ENCODE measurements at places on chromosomes 2 and 18.

DNA sequence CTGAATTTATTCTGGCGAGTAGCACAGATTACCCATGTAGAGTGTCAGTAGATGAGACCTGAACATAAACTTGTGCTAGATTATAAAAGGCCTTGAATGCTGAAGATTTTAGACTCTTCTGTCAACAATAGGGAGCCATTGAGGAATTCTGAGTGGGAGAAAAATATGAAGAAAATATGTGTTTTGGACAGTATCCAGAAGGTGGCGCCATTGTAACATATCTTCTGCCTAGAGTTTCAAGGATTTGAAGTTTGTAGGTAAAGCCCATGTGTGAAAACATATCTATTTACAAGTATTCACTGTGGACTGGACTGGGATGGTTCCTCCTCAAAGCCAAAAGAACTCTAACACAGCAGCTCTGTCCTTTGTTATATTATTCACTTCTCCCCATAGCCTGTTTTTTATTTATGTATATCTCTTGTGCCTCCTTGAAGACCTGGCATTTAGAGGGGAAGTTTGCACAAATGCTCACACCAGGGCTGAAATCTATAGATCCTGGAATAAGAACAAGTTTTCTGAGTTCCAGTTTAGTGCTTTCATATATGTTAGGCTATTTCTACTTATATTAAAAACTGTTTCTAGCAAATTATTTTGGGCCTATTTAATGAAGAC, 124.9 kb downstream of the RDH14 start:
- peak; percentile 46 for DNase-seq

DNA sequence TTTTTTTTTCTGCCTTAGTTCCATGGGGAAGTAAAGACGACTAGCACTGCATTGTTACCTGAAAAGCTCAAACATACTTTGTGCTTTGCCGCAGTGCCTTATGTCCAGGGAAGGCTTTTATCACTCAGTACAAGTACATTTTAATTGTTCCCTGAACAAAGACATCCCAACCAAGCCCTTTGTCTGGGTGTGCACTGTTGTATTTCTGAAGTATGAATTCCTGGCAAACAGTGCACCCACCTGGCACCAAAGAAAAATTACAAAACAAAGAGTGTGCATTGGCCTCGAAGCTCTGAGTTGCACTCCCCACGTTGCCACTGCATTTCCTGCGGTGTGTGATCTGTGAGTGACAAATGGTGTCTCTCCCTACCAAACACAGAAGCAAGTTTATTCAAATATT, 858.5 kb upstream of the PIK3C3 start:
- DNase-seq: peak; percentile 33

DNA sequence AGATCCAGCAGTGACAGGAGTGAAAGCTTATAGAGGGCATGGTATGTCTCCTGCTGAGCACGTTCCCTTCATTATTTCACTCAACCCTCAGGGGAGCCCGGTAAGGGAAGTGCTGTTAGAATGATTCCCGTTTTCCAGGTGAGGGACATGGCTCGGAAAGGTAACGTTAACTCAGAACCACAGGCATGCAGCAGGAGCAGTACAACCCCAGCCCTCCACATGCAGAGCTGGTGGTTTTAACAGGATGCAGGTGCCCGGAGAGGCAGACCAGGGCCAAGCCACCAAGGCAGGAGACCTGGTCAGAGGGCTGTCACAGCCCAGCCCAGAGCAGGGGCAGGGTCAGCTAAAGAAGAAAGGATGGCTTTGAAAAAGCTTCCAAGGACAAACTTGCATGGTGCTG, 268.5 kb downstream of the SH3BP4 start:
- no peak for DNase-seq

DNA sequence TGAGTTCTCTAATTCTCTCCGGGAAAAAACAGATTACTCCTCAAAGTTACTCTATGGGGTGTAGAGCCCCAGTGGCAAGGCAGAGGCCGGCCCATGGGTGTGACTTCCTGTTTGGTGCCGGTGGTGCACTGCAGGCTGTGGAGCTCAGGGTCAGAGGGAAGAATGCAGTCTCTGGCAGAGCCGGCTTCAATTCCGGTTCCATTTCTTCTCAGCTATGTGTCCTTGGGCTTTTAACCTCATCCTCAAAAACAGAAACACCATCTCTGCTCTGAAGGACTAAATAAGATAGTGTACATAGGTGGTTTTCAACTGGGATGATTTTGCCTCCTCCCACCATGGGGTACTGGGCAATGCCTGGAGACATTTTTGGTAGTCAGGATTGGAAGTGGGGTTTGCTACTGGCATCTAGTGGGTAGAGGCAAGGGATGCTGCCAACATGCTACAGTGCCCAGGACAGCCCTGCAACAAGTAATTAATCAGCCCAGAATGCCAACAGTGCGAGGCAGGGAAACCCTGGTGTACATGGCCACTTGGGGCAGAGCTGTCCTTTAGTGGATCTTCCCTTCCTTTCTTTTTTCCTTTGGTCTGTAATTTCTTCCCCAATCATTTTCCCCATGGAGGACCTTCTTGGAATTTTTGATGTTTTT, 81.2 kb downstream of the INSIG2 start:
- DNase-seq: peak; percentile 39

DNA sequence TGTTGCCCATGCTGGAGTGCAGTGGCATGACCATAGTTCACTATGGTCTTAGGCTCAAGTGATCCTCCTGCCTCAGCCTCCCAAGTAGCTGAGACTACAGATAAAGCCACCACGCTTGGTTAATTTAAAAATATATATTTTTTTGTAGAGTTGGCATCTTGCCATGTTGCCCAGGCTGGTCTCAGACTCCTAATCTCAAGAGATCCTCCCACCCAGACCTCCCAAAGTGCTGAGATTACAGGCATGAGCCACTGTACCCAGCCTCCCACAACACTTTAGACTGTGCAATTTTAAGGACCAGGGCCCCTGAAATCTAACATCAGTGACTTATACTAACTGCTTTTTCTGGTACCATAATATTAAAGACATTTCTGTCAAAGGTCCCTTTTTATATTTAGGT, 5.2 kb downstream of the TXNDC2 start:
- no peak for DNase-seq

GRCh38 chr2:160279813-160280465, 79.9 kb upstream of the ITGB6 start:
- DNase-seq: no peak

GRCh38 chr2:191571163-191571769, 106.7 kb upstream of the NABP1 start:
- peak; percentile 93 for DNase-seq

GRCh38 chr2:64853306-64853705, 135.9 kb upstream of the SLC1A4 start:
- no peak for DNase-seq

DNA sequence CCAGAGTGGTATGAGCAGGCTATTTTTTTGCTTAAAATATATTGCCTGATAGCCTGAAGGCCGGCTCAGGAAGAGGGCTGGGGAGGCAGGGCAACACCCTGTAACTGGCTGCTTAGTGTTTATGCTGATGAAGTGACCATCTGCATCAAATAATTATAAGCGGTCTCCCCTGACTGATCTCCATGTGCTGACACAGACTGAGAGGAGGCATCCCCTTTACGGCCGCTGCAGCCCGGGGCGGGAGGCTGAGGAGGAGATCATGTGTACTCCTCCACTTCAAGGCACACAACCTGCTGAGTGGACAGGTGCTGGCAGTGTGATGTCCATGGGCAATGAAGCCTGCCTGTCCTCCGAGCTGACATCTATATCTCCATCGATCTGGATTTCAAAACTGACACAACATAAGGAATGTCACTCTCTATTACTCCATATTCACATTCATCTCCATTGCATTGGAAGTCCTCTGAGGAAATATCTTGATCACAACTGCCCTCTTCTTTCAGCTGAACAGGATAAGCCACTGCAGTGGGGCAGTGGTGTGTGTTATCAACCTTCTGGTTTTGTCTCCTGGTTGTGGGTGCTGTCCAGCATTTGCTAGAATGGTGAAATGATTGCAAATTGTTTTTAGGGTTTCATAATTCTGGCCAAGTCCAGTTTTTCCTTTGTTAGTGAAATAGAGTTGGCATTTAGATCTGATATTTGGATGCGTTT, 143.5 kb downstream of the AQP4 start:
- DNase-seq: no peak
